Stimulated activated effector memory CD8-positive, alpha-beta T cell treated with anti-CD3 and anti-CD28 coated beads, Interleukin-12 subunit alpha, Interleukin-12 subunit beta, amount 100 ng/mL, for 72 hours (primary cell): ENCODE measurements at places on chromosomes 13 and 19.
A peak's percentile ranks its signal among the peaks of the same experiment; 100 is the strongest.

DNA sequence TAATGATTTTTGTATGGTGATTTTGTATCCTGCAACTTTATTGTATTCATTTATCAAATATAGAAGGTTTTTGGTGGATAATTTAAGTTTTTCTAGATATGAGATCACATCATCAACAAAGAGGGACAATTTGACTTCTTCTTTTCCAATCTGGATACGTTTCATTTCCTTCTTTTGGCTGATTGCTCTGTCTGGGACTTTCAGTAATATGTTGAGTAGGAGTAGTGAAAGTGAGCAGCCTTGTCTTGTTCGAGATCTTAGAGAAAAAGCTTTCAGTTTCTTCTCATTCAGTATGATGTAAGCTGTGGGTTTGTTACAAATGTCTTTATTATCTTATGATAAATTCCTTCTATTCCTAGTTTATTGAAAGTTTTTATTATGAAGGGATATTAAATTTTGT, 352.0 kb upstream of the DACH1 start:
- DNase-seq, result no peak

DNA sequence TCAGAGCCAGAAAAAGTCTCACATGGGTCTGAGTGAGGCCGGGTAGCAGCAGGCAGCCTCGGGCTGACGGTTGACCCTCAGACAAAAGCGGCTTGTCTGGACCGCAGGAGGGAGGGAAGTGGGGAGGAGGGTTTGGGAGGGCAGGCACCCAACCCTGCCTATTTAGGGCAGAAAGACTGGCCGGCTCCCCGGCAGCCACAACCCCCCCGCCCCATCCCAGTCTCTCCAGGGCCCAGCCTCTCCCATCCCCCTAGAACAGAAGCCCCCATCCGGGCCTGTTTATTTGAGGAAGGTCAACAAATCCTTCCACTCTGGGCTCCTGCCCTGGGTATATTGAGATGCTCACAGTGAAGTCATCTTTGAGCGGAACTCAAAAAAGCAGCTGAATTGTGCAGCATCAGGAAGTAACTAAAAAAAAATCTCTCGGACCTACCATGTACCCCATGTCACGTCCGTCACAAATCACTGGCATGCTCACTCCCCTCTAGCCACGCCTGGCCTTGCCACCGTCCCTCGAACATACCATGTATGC, 6.3 kb downstream of the DACT3 start:
- no peak for DNase-seq

- DNase-seq, result no peak
These were observed 75.7 kb downstream of the ZNF100 start for GRCh38 chr19:21691661-21692060.

- DNase-seq, result no peak
These were observed 12.6 kb upstream of the MAB21L1 start for GRCh38 chr13:35489050-35489449.

GRCh38 chr19:35710784-35711723, 6.7 kb downstream of the ZBTB32 start:
- peak; percentile 59 for DNase-seq

- no peak for DNase-seq
These were observed 1.0 kb upstream of the ETFB start for GRCh38 chr19:51367255-51367564.

DNA sequence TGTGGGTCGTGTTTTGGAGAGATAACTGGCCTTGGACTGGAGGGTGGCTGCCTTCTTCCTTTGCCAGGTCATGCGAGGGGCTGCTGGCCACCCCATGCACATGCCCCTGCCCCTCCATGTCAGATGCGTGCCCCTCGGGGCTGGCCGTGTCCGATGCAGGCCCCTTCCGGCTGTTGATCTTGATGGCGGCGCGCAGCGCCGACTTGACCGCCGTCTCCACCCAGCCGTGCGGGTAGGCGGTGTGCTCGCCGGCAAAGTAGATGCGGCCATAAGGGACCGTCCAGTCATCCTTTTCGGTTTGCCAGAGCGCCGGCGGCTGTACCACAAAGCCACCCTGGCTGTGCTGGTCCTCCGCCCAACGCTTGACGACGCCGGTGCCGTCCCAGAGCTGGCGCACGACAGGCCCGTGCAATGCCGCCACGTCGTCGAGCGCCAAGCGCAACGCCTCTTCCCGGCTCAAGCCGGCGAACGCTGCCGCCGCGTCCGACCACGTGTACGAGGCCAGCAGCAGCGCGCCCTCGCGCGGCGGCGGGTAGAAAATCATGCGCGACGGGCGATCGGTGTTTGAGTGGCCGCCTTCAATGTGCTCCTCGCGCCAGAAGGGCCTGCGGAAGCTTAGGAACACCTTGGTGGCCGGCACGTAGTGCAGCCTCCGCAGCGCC, 6.9 kb downstream of the IL4I1 start:
- peak; percentile 65 for DNase-seq
